ENCODE measurements at places on chromosomes 5 and 9.
A peak's percentile ranks its signal among the peaks of the same experiment; 100 is the strongest.

DNA sequence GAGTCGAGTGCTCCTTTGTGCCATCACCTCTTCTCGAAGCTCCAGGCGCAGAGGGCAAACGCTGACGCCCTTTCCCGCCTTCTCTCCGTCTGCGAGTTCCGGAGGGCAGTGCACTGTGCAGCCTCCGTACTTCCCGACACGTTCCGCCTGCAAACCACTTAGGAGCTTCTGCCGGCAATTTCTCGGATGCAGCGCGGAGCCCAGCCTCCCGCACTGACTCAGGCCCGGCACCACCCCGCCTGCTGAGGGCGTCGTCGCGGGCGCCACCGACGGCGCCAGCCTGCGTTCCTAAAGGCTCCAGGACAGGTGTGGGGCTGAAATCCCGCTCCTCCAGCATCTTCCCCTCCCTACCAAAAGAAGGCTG, 9.3 kb upstream of the TRIM36 start:
- no peak for DNase-seq

GRCh38 chr5:33312571-33313549, 127.9 kb upstream of the TARS1 start:
- no peak for DNase-seq

DNA sequence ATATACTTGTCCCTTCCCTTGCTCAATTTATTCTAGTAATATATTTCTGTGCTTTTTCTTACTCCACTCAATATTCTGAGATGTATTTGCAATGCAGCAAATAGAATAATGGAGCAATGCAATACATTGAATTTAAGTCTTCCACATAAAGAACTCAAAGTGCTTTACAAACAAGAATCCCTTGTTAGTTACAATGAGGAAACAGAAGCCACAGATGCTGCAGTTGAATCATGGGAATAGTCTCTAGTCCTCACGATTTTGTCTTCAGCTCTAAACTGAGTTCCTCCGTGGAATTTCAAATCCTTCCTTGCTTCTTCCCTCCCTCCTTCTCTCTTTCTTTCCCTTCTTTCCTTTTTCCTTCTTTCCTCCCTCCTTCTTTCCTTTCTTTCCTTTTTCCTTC, 12.5 kb upstream of the TAS2R1 start:
- no peak for DNase-seq

GRCh38 chr9:114449236-114449635, 56.0 kb downstream of the WHRN start:
- no peak for DNase-seq

DNA sequence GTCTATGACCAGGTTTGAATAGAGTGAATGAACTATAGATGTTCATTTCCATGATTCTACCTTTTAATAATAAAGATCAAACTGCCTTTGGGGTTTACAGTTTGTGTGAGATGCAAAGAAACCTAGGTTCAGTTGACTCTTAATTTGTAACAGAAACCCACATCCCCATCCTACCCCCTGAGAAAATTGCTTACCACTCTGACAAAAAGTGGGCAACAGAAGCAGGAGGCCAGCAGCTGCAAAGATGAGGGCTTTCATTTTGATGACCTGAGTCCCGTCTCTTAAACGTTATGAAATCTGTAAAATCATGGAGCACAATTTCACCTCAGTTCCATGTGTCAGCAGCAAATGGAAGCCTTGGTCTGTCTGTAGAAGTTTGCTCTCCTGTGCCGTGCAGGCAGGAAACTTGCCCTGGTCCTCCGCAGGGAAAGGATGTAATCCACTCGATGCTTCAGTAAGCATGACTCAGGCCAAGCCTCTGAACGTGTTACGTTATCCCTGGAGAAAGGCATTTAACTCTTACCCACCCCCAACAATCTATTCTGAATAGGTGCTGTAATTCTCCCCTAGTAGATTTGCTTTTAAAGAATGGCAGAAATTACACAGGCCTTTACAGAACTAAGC, at the start of gene F2RL2:
Gene F2RL2, minus strand, starts transcription at position 431 of the 624 bp plus-strand sequence. Its CDS starts 173 bp downstream, at position 258.
- DNase-seq = no peak

DNA sequence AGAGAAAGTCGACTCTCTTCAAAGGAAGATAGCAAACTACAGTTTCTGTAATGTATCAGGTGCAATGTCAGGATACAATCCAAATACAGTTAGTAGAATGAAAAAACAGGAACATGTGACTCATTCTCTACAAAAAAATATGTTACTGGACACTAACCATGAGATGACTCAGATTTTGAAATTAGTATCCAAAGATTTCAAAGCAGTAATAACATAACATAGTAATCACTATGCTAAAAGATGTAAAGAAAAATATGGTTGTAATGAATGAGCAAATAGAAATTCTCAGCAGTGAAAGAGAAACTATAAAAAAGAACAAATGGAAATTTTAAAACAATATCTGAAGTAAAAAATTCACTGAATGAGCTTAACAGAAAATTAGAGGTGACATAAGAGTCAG, 42.3 kb downstream of the SHOC1 start:
- no peak for DNase-seq

DNA sequence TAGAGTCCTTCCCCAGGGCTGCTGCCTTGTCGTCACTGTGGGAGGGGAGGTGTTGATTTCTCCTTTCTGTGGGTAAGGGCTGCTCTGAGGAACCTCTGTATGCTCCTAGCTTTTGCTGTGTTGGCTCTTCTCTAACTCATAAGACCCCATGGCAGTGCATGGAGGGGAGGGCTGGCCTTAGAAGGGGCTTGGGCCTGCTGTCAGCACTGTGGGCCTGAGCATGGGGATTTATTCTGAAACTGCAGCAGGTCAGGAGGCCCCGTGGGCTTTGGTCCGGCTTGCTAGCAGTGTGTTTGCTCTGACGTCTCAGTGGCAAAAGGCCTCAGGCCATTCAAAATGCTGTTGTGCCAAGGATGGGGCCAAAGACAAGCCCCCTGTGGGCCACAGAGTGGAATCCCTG, 6.8 kb downstream of the FGF18 start:
- DNase-seq = no peak

GRCh38 chr5:123756816-123757215, 244.8 kb downstream of the CSNK1G3 start:
- DNase-seq = no peak

- no peak for DNase-seq
Observed at GRCh38 chr5:126972062-126972895, 58.1 kb downstream of the MARCHF3 start.

DNA sequence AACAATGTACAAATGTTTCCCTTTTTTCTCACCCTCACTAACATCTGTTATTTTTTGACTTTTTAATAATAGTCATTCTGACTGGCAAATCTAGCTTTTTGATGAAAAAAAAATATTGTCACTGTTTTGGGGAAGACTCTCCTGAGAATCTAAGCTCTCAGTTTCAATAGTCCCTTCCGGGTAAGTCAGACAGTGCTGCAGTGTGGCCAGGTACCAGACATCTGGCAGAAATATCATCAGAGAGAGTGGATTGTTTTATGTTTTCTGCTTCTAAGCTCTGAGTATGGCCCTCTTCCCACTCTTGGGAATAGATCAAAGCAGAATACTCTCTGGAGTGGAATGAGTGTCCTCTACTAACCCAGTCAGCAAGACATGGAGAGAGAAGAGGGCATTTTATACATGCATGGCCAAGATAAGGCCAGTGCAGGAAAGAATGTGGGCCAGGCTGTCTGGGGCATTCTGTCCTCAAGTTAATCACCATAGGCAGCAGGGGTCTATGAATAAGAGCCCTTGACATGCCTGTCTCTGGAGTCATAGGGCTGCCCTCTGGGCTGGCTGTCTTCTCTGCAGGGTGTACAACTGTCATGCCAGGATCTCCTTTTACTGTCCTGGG, 38.5 kb upstream of the OR2S2 start:
- DNase-seq = no peak

DNA sequence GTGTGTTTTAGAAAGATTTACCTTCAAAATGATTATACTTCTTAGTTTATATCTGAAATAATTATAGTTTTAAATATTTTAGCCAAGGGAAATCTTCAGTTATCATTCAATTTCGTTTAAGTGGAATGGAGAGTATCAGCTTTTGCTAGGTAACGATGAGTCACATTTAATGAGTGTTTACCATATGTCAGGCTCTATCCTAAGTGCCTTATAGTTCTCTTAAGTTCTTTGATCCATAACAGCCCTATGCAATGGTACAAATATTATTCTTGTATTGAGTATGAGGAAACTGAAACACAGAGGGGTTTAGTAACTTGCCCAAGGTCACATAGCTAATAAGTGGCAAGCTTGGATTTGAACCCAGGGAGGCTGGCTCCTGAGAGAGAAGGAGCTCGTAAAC, 37.5 kb upstream of the SHB start:
- DNase-seq = no peak

- no peak for DNase-seq
Observed at GRCh38 chr9:134768332-134768708, 112.3 kb upstream of the FCN2 start.

DNA sequence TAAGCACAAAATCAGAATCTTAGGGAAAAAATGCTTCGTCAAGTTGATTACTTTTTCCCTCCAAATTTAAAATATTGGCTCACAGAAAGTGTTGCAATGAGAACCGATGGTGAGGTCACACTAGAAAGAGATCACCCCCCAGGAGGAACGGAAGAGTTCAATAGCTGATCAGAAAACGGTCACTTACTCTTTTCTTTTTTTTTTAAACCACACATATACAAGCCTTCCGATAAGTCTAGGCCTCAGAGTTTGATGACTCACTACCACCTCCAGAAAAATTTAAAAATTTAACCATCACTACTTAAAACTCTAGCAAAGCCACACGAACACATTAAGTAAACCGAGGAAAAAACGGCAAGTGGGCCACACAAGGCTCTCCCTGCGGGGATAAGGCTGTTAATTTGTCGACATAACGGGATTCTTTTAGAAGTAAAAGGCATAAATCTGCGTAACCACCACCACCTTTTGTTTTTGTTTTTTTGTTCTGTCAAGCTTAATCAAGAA, 1.2 kb downstream of the SURF4 start:
- no peak for DNase-seq

DNA sequence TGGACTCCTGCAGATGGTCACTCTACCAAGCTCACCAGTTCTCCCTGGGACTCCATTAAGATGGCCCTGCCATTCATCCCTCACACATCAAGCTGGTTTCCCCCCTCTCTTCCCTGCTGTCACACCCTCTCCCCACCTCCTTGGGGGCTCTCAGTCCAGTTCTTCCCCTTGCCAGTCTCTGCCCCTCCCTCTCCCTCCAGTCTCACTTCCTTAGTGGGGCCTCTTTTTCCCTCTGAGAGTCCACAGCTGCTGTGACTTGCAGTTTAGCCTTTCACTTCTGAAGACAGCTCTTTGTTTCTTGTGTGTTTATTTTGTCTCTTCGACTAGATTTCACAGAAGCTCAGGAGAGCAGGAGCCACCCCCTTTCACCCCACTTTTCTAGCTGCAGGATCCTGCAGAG, 10.5 kb downstream of the DOCK2 start:
- DNase-seq = no peak

DNA sequence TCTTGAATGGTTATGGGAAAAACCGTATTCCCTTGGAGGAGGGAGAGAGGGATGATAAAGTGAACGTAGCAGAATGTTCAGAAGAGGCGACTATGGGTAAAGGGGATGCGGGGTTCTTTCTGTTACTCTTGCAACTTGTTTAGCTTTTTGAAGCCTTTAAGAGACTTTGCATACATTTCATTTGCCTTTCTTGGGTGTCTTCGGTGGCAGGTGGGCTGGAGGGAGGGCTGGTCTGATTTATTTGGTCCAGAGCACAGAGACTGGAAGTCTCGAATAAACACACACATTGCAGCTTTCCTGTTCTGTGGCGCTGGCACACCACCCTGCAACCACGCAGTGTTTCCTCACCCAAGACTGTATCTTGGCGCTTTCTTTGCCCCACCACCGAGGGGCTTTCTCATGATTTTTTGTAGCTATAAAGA, 23.2 kb downstream of the TTF1 start:
- DNase-seq = no peak

GRCh38 chr9:26527931-26528330, 364.7 kb downstream of the CAAP1 start:
- no peak for DNase-seq

- peak; percentile 28 for DNase-seq
Observed at GRCh38 chr9:127676638-127677037, 30.1 kb upstream of the CFAP157 start.

- no peak for DNase-seq
Observed at GRCh38 chr5:17816944-17817343, 182.7 kb downstream of the TAF11L14 start.

DNA sequence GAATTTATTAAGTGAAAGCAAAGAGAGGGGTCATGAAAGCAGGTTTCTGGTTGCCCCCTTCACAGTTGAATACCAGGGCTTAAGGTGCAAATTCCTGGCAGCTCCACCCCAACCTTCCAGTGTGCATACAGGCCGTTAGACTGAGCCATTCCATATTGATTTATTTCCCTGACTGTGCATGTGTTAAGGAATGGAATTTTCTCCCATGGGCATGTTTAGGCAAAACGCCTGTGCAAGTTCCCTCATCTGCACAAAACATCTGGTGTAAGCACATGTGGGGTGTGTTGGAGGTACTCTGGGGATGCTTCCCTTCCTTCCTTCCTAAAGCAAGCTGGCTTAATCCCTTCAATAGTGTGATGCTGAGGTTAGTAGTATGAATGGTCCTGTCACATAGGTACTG, 1470.6 kb downstream of the MAT2B start:
- no peak for DNase-seq

- no peak for DNase-seq
Observed at GRCh38 chr9:90502134-90502533, 140.5 kb downstream of the DIRAS2 start.

DNA sequence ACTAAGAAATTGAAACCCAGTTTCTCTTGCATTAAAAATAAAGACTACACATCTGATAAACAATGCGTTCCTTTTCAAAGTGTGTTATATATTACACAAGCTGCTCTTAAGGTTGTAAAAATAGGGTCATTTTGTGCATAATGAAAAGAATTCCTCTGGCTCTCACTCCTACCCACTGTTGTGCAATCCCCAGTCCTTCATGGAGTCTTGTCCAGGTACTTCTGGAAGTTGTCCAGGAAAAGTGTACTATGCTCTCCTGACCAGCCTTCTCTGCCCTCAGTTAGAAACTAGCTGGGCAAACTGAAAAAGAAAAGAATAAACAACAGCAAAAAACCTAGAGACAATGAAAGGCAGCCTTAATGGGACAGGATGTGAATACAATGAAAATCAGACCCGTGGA, 345.5 kb upstream of the PAPPA start:
- DNase-seq = no peak

GRCh38 chr5:36722900-36723299, 116.5 kb downstream of the SLC1A3 start:
- no peak for DNase-seq

DNA sequence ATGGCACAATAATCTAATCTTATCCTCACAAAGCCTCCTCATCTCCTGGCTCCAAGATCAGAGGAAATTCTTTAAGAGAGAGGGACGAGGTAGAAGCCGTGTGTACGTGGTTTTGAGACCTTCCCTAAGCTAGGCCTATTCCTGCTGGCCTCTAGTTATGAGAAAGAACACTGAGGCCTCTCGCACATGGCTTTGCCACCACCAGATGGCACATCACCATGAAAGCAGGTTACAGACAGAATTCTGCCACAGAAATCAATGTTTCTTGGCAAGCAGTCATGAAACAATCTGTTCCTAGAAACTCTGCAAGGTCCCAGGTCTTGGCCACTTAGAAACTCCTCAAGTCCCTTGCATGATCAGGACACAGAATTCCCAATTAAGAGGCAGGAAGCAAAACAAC, 268.2 kb upstream of the TAS2R1 start:
- DNase-seq = no peak

Data from gastrocnemius medialis (tissue), 4 donors.